Activated CD4-positive, alpha-beta T cell treated with anti-CD3 and anti-CD28 coated beads, Interleukin-2, Interleukin-4, amounts not matched to agents 100 ng/mL and 50 ng/mL, durations not matched to agents 16 hours and 8 hours (primary cell): ENCODE measurements at places on chromosomes 5 and 9.
A peak's percentile ranks its signal among the peaks of the same experiment; 100 is the strongest.

- DNase-seq, result no peak
Measured at GRCh38 chr5:139856714-139857113, 61.1 kb downstream of the PSD2 start.

DNA sequence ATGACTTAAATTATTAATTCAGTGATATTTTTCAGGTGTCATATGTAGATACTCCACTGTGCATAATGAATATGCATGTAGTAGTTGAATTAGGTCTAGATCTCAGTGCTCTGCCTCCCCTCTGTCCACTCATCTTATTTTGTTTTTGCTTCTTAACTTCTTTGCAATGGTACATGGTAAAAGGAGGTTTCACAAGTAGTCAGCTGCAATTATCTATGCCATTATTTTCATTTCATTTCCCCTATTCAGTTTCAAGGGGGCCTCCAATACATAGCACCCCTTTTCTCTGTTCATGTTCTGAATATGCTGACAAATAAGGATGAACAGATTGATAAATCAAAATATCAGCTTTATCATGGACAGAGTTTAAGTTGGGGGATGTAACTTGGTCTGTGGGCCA, 511.6 kb upstream of the ZNF608 start:
- DNase-seq, result no peak

GRCh38 chr9:76153339-76153738, 240.9 kb downstream of the RFK start:
- DNase-seq, result no peak

DNA sequence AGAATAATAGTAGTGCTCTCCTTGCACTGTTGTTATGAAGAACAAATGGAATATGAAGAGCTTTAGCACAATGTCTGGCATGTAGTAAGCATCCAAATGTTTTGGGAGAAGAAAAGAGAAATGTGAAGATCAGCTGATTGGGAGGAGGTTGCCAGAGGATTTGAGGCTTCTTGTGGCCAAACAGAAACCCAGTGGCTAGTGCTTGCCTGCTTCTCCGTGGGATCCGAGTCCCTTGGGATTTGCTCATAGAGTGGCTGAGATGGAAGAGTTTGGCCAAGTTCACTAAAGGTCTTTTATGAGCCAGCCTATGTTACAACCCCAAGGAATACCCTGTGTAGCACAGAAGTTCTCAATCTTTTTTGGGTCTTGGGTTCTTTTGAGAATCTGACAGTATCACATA, 86.0 kb downstream of the ANGPTL2 start:
- no peak for DNase-seq

DNA sequence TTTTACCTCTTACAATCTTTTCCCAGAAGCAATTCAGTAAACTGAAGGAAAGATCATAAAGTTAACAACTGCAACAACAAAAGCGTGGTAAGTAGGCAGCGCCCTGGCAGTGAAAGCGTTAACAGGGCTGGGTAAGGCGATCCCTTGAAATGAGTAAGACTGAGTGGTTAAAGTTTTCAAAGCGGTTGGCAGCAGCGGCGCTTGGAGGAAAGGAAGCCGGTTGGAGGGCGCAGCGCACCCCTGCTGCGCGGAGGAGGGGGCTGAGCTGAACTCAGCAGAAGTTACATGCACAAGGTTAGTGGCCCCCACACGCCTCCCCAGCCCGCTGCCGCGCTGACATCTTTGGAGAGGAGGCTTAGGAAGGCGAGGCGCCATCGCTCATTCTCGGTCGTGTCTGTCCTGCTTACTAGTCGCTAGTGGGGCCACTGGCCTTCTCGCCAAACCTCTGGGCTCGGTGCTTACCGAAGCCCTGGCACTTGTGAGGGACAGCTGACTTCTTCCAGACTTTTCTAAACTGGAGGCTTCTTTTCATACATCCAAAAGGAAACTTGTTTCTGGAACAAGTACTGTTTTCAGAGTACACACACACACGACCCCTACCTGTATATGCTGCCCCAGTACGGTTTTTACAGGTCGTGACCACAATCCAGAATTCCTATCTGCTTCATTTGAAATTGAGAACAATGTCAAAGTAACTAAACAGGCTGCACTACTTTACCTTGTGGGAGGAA, at the start of gene SH3RF2:
TSS of gene SH3RF2 (plus strand) at position 178 of the 731 bp plus-strand sequence. CDS start 1,351 bp downstream, outside the sequence.
- DNase-seq, result peak; percentile 81

- DNase-seq, result no peak
Measured at GRCh38 chr5:33008751-33009418, 297.8 kb downstream of the NPR3 start.

GRCh38 chr5:36334315-36334714, 32.6 kb upstream of the RANBP3L start:
- no peak for DNase-seq

- DNase-seq, result no peak
Measured at GRCh38 chr5:56569076-56569475, 246.3 kb upstream of the MAP3K1 start.
